ENCODE measurements at places on chromosomes 7 and 10. TPM values are rescaled to one million over a fixed set of nuclear protein-coding genes. Genes with fewer than 3 reads are reported as not detected.

Gene CHRM2
- total RNA-seq: not detected

Gene ATOH7
- not detected for total RNA-seq

Gene POLD2
- 30.1 TPM for total RNA-seq

Gene SPDYE6
- not detected for total RNA-seq

Gene GPC2
- total RNA-seq: 1.9 TPM

Gene KCNMA1
- 0.40 TPM for total RNA-seq

Gene CYP2C9
- total RNA-seq: not detected

Gene MOGAT3
- total RNA-seq: not detected

Gene SLC13A1
- not detected for total RNA-seq

Gene MYL10
- total RNA-seq: not detected

Gene ANKRD1
- not detected for total RNA-seq

Gene CALHM3
- total RNA-seq: not detected

Gene MINDY3
- total RNA-seq: 57.3 TPM

Measured in natural killer cell (primary cell).